Left renal cortex interstitium (tissue), 4 donors: ENCODE measurements at places on chromosomes 1 and 21. TPM values are rescaled to one million over a fixed set of nuclear protein-coding genes. Genes with fewer than 3 reads are reported as not detected.

- DNase-seq: no peak
These were observed 150.3 kb downstream of the PTGER3 start for GRCh38 chr1:70897273-70897672.

- DNase-seq: no peak
These were observed 13.2 kb downstream of the GBP5 start for GRCh38 chr1:89259283-89259971.

Gene RGS13
- polyA plus RNA-seq: not detected

- DNase-seq: no peak
These were observed 59.9 kb downstream of the DNM3 start for GRCh38 chr1:171901245-171901644.

Gene AIM2
- polyA plus RNA-seq: 0.24 TPM

GRCh38 chr1:223188618-223189356 is 45.7 kb upstream of the TLR5 start:
- no peak for DNase-seq

DNA sequence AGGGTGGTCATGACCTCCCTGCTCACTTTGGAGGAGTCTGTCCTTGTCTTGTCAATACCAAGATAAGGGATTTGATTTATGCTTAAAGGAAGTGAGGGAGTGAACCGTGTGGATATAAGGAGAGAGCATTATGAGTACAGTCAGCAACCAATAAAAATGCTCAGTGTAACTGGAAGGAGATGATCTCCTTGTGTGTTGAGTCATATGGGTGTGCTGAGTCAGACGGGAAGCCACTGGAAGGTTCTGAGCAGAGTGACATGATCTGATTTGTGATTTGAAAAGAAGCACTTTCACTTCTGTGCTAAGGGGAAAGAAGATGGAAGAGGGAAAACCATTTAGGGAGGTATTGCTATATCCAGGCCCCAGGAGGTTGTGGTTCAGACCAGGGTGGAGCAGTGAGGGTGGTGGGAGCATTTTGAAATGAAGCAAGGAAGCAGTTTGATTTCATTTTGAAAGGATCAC is 2.5 kb upstream of the BCL10 start:
- no peak for DNase-seq

DNA sequence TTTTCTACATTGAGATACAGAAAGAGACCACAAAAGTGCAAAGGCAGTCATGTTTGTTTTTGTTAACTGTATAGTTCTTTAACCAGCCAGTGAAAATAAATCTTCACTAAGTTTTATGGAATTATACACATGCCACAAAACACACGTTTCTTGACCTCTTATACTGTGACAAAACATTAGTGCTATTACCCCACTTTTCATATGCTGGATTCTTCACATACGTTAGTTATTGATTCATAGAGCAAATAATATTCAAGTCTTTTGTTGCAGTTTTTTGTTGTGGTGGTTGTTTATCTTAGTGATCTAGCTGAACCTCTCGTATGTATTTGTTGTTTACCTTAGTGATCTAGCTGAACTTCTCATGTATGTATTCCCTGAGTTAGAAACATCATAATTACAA is 28.0 kb downstream of the LYPLAL1 start:
- no peak for DNase-seq

GRCh38 chr1:62407398-62408009 is 29.3 kb upstream of the USP1 start:
- DNase-seq: no peak

GRCh38 chr1:58982259-58982998 is 198.6 kb upstream of the JUN start:
- DNase-seq: no peak

- DNase-seq: no peak
These were observed 10.9 kb downstream of the ADAMTS1 start for GRCh38 chr21:26834181-26834905.

GRCh38 chr21:16865632-16866031 is 647.2 kb upstream of the CXADR start:
- DNase-seq: no peak

Gene NUP133
- 49.6 TPM for polyA plus RNA-seq

Gene CHRNB2
- polyA plus RNA-seq: 0.37 TPM

- no peak for DNase-seq
These were observed 521.1 kb upstream of the BEND5 start for GRCh38 chr1:49297783-49298182.
